ENCODE measurements at places on chromosomes 11 and 22.

GRCh38 chr11:116721988-116722387, 50.8 kb downstream of the BUD13 start:
- no peak for DNase-seq

DNA sequence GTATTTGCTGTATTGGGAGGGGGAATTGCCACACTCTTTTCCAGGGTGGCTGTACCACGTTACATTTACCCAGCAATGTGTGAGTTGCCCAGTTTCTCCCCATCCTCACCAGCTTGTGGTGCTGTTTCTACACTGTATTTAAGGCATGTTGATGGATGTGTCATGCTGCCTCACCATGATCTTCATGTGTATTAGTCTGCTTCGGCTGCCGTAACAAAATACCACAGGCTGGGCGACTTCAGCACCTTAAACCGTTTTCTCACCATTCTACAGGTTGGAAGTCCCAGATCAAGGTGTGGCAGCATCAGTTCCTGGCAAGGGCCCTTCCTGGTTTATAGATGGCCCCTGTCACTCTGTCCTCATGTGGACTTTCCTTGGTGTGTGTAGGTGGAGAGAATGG, 169.7 kb downstream of the IGLL1 start:
- DNase-seq, result no peak

- DNase-seq, result no peak
These were observed 169.1 kb downstream of the NXPE2 start for GRCh38 chr11:114847306-114847975.

GRCh38 chr11:78200553-78200952, 11.8 kb downstream of the USP35 start:
- no peak for DNase-seq

All from AML-193 (cell line).